ENCODE measurements at places on chromosomes 3 and 15.

GRCh38 chr15:65211482-65211982, 259 bp upstream of the CILP start:
- no peak for DNase-seq

DNA sequence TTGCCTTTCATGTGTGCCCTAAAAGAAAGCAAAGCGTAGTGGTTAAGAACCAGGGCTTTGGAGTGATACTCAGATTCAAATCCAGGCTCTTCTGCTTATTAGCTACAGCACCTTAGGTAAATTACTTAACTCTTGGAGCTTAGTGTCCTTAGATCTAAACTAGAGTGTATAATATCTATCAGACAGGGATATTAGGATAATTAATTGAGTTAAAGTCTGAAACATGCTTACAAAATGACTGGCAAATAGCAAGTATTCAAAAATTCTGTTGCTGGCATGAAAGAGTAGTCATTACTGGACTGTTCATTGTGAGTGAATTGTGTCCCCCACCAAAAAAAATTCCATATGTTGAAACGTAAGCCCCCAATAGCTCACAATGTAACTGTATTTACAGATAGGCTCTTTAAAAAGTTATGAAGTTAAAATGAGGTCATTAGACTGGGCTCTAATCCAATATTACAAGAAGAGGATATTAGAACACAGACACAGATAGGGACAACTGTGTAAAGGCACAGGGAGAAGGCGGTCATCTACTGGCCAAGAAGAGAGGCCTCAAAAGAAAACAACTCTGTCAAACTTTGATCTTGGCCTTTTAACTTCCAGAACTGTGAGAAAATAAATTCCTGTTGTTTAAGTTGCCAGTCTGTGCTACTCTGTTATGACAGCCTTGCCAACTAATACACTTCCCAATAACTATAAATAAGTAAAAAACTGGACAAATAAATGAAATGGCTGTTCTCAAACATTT, 60.4 kb upstream of the LRRC3B start:
- no peak for DNase-seq

GRCh38 chr3:132456571-132456970, 39.3 kb downstream of the DNAJC13 start:
- no peak for DNase-seq

DNA sequence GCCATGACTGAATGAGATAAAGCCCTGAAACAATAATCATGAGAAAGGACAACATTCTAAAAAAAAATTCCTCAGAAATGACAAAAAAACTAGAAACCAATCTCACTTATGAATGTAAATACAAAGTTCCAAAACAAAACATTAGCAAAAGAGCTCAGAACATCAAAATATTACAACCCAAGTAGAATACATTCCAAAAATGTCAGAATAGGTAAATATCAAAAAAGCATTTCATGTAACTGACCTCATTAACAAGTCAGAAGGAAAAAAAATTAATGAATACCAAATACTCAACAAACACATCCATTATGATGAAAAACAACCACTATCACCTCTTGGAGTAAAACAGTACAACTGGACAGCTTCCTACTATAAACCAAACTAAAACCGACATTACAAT, 93.1 kb downstream of the DLG1 start:
- DNase-seq: no peak

DNA sequence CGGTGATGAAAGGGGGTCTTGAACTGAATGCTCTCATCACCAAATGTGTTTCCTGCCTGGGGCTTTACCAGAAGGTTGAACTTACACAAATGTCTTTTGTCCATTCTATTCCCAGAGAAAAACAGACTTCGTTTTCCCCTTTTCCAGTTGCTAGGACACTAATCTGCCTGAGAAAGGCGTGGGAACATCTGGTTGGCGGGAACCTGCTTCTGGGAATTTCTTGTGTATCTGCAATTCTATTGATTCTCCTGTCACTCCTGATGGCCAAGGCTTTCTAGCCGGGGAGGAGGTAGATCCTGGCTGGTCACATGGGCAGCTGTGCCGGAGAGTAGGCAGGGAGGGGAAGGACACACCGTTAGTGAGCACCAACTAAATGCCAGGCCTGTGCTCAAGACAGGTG, 31.1 kb upstream of the CCDC174 start:
- DNase-seq: no peak

- peak; percentile 95 for DNase-seq
These were observed 3.9 kb downstream of the CRYGS start for GRCh38 chr3:186540221-186540834.

DNA sequence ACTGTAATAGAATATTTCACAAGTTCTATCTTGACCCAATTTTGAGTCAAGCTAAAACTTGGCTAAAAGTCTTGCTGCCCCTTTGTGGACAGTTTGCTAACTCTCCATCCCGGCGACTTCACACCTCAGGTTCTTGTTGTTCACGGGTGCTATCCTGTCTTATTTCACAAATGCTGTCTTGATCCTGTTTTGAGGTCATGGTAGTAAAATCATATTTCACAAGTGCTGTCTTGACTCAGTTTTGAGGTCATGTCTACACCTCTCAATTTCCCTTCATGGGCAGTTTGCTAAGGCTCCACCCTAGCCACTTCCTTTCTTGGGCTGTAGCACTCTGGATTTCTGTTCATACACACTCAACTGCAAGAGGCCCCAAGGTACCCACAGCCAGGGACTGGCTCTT, 45.0 kb upstream of the GK5 start:
- DNase-seq: peak; percentile 82

DNA sequence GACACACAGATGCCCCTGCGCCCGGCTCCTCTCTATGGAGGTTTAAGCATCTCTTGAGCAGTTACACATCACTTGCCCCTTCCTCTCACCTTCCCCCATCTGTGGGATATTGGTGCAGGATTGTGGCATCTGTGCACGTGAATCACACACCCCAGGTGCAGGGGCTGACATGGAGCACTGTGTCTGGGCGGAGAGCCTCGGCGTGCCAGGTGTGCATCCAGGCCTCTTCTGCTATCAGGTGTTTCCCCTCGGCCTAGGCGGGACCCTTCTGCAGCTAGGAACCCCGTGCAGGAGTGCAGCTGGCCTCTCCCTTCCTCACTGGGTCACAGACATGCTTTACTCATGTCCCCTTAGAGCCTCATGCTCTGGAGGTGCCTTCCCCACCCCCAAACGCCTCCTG, 33.4 kb upstream of the MUC13 start:
- DNase-seq: no peak

- no peak for DNase-seq
These were observed 1.7 kb upstream of the NME9 start for GRCh38 chr3:138331143-138331894.

DNA sequence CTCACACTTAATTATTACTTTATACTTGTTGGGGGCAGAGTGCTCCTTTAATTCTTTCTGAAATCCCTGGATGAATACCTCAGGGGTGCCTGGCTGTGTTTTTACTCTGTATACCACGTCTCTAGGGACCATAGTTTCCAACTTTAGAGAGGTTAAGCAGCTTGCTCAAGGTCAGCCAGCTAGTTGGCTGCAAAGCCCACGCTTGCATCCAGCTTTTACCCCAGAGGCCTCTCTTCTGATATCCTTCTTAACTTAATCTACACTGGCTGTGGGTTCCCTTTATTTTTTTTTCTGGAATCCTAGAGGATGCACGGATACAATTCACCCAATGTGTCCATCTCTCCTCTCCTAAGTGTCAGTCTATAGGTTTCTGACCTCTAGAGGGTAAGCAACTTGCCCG, 1.4 kb downstream of the PDZRN3 start:
- no peak for DNase-seq

DNA sequence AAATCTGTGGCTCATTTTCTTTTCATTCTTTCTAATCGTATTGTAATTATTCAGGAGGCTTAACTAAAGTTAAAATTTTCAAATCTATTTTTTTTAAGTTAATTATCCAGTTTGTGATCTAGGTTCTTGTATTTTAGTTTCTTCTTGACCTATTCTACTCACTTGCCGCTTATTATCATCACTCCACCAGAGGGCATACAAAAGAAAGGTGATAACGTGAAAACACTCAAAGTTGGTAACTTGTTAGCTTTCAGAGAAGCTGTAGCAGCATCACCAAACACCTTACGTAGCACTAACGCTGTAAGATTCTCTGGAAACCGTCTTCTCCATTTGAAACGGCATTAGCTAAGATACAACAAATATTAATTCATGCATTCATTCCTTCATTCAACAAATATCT, 4.8 kb downstream of the GNB4 start:
- DNase-seq: peak; percentile 65

DNA sequence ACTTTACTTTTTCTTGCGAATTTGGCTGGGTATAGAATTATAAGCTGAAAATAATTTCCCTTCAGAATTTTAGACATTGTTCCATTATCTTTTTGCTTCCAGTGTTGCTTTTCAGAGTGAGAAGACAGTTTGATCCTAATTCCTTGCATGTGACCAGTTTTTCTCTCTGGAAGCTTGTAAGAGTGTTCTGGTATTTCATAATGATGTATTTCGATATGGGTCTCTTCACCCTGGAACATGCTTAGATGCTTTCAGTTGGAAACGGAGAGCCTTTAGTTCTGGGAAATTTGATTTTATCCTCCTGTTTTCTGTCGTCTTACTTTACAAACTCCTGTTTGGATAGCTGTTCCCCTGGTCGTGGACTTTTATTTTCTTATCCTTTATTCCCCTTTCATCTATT, 13.9 kb downstream of the ALPK3 start:
- DNase-seq: no peak

- peak; percentile 70 for DNase-seq
These were observed 52.7 kb upstream of the SPATA12 start for GRCh38 chr3:57007521-57008460.

- no peak for DNase-seq
These were observed 274.5 kb downstream of the ZBTB20 start for GRCh38 chr3:114872588-114872987.

- DNase-seq: no peak
These were observed 93.1 kb downstream of the DNASE1L3 start for GRCh38 chr3:58117561-58118181.
